ENCODE measurements at places on chromosomes 12 and 14. TPM values are rescaled to one million over a fixed set of nuclear protein-coding genes. Genes with fewer than 3 reads are reported as not detected.

DNA sequence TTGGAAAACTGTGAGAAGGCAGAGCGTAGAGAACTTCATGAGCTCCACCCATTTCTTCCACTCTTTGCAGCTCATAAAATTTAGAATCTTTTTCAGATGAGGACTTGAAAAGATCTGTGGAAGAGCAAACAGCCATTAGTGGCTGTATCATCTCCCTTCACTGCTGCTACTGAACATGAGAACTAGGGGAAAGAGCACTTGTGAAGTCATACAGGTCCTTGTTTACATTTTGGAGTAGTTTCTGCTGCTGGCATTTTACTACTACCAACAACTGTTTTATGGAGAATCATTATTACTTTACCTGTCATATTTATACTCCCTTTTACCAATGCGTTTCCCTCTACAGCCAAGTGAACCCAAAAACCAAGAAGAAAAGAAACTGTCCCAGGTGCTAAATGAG, 41.0 kb downstream of the RPGRIP1 start:
- no peak for DNase-seq

GRCh38 chr12:54589964-54590363, 1.5 kb upstream of the PPP1R1A start:
- no peak for DNase-seq

GRCh38 chr14:24920265-24921075, 129.5 kb downstream of the STXBP6 start:
- no peak for DNase-seq

DNA sequence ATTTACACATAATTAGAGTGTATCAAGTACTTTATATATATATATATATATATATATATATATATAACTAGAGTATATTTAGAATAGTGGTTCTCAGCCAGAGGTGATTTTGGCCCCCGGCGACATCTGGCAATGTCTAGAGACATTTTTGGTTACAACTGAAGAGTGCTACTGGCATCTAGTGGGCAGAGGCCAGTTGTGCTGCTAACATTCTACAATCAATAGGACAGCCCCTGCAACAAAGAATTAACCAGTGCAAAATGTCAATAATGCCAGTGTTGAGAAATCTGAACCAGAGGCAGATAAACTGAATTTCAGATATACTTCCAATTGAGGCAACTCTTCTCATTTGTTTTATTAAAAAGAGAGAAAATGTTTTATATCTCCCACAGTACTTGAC, 8.9 kb downstream of the GTF2A1 start:
- DNase-seq = peak; percentile 17

DNA sequence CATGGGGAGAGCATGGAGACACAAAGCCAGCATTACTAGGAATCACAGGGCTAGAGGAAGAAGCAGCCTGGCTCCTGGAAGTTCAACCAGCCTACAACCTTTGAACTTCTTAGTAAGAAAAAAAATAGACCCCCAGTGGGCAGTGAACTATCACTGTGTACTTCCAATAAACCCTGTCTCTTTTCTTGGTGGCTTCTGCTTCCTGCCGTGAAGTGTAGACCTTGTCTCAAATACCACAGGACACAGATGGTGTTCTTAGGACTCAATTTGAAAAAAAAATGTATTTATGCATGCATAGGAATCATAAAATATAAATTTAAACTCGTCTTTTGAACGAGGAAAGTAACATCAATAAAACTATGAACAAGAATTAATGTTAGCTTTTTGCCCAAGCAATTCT, 3.6 kb upstream of the PTGER2 start:
- no peak for DNase-seq

KRT75 gene
- total RNA-seq = 0.02 TPM

TAS2R42 gene
- not detected for total RNA-seq
